Urothelium cell line (cell line): ENCODE measurements at places on chromosomes 11 and 22.
A peak's percentile ranks its signal among the peaks of the same experiment; 100 is the strongest.

DNA sequence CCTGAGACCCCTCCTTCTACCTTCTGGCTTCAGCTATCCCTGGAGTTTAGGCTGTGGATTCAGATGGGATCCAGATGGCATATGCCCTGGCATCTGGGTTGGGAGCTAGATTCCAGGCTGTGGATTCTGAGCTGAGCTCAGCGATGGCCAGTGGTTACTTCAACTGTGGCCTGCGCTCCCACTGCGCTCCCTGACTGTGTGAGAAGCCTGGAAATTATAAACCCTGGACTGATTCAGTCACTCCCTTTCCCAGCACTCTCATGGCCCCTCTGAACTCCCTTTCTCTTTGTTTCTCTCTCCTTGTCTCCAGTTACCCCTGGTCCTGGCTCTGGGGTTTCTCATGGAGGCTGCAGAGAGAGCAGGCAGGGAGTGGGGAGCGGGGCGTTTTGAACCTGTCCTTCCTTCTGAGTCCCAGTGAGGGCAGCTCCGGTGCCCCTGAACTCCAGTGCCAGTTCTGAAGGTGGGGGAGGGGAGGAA is 4.8 kb downstream of the ARHGEF17 start:
- no peak for DNase-seq

- no peak for DNase-seq
Measured at GRCh38 chr11:70292863-70293262, 22.4 kb downstream of the PPFIA1 start.

GRCh38 chr11:14722496-14722895 is 78.9 kb downstream of the PDE3B start:
- no peak for DNase-seq

- DNase-seq: no peak
Measured at GRCh38 chr22:19176732-19177131, 1.8 kb downstream of the SLC25A1 start.

GRCh38 chr22:38086001-38086845 is 2.2 kb upstream of the SLC16A8 start:
- no peak for DNase-seq

GRCh38 chr11:128563942-128564641 is 23.3 kb downstream of the ETS1 start:
- no peak for DNase-seq

- no peak for DNase-seq
Measured at GRCh38 chr11:33741806-33742205, 5.6 kb upstream of the CD59 start.

GRCh38 chr22:32590556-32590955 is 115.9 kb downstream of the FBXO7 start:
- DNase-seq: no peak

DNA sequence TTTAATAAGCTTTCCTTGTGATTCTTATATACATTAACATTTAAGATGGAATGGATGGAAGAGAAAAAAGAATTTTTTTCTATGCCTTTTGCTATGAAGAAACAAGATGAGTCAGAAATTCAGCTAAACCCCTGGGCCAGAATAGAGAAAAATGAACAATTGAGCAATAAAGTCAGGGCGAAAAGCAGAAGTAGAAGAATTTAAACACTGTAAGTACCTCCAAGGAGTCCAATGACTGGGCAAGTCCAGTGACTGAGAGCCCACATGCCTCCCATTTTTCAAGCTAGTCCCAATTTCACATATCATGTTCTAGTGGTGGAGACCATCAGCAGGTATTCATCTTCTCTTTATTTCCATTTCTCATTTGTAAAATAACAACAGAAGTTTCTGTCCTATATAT is 18.6 kb upstream of the APLP2 start:
- DNase-seq: no peak

- DNase-seq: peak; percentile 26
Measured at GRCh38 chr22:42820045-42820763, 36.9 kb downstream of the ARFGAP3 start.

DNA sequence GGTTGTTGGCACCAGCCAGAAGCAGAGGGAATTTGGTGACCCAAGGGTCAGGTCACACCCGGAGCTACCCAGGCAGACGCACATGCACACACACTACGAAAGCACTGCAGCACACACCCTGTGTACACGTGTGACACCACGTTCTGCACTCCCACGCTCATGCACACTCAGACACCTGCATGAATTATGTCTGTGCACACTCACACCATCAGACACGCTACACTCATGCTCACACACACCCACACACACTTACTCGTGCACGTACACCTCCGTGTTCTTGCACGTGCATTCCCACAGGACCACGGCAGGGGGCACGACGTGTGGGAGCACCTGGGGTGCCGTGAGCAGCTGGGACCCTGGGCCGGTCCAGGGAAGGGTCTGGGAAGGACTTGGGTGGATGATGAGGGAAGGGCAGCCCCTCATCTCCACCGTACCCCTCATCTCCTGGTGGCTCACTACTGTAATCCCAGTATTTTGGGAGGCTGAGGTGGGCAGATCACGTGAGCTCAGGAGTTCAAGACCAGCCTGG is 20.8 kb upstream of the GAL start:
- DNase-seq: no peak

DNA sequence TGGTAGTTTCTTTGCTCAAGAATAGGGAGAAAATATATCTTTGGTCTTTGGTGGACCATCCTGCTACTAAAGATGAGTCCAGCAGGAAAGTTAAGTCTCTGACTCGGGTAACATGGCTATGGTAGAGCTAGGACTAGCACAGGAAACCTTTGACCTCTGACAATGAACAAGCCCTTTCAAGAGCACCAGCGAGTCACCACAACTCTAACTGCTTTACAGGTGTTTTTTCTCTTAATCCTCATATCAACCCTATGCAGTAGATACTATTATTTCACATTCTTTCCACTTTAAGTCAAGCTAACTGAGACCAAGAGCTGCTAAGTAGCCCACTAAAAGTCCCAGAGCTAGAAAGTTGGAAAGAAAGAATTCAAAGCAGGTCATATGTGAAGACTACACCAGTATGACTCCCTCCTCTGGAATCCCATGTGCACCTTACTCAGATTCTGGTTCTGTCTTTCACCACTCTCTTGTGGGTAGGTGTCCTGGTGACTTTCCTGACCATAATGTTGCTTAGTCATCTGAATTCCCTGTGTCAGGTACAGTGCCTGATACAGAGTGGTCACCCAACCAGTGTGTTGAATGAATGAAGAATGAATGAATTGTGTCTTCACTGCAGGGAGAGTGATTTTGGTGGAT is 53.8 kb upstream of the ME3 start:
- DNase-seq: peak; percentile 72

GRCh38 chr22:35638410-35638809 is 9.8 kb upstream of the APOL6 start:
- no peak for DNase-seq

DNA sequence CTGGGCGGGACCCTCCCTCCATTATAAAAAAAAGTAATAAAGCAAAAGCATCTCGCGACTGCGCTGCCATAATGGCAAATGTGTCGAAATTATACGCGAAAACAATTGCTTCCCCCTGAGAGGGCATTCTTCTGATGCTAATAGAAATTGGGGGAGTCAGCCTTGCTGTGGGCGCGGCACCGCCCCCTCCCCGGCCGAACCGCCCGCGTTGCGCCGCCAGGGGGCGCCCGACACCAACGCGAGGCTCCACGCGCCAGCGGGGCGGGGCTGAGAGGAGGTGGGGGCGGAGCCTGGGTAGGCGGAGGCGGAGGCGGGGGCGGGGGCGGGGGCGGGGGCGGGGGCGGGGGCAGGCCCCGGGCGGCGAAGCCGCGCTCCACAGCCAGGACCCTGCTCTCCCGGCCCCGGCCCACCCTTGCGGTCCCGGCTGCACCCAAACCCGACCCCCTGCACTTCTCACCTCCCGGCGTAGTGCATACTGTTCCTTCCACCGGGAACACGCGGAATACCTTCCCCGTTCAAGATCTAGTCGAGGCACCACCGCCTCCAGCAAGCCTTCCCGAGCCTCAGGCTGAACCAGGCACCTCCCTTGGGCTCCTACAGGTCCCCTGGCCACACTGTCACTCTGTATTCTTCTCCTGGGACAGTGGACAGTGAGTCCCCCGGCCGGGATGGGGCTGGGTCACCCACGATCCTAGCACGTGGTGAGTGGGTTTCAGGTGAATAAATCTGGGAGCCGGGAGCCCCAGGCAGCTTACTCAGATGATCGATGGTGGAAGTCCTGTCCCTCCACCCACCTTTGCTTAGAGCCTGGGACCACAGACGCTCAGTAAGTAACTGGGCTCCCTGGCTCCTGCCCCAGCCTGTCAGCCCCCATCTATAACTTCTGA is 15.5 kb upstream of the UPK3A start:
- peak; percentile 93 for DNase-seq

GRCh38 chr11:10459029-10459970 is 4.2 kb downstream of the AMPD3 start:
- DNase-seq: no peak

DNA sequence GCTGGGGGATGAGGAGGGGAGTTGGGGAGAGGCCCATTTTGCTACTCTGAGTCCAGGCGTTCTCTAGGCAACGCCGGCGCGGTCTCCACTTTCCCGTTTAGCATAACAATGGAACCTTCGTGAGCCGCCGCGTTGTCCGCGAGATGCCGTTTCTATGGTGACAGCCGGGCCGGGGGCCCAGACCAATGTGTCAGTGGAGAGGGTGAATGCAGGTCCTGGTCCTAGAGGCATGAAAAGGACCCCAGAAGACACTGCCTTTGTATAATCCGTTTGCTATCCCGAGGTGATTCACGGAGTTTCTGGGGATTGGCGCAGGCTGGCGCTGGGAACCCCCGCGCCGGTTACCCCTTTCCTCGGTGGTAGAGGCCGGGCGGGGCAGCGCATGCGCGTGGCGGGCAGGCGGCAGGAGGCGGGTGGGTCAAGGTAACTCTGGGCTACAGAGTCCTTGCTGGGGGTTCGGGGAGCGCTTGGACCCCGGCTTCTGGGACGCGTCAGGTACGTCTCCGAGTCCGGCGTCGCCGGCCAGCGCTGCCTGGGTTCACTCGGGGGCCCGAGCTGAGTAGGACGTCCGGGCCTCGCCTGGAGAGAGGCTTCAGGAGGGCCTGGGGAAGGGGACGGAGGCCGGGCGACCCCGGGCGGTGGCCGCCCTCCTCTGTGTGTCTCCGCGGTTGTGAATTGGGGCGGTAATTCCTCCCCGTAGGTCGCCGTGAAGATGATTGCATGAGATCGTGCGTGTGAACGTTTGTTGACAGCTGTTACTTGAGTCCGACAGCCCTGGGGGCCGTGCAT is at the start of the genes CBY1 and FAM227A:
CBY1 (plus strand) TSS at position 383 of the 789 bp plus-strand sequence. CDS start 11,417 bp downstream, outside the sequence.
FAM227A (minus strand) TSS at position 137 of the 789 bp plus-strand sequence. CDS start 6,224 bp downstream, outside the sequence.
- DNase-seq: peak; percentile 99

DNA sequence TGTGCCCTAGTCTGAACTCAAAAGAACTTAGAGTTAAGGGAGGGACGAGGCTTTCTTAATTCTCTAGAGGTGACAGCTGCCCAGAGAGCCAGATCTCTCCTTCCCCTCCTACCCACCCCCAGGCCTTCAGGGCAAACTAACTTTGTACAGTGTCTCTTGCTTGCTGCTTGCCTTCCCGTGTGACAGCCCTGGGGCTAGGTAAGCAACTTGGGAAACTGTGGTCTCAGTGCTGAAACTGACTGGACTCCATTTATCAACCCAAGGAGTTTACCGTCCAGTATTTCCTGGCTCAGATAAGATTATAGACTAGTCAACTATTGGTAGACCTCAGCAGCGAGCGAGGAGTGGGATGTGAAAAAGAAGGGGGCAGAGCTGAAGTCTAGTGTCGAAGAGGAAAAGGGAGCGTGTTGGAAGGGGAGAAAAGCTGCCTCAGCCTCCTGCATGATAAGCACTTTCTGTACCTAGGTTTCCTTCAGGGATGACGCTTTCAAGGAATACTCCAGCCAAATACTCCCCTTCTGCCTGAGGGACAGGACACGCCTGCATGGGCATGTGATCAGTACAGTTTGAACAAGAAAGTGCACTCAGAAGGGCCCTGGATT is 43.3 kb upstream of the WEE1 start:
- DNase-seq: no peak

DNA sequence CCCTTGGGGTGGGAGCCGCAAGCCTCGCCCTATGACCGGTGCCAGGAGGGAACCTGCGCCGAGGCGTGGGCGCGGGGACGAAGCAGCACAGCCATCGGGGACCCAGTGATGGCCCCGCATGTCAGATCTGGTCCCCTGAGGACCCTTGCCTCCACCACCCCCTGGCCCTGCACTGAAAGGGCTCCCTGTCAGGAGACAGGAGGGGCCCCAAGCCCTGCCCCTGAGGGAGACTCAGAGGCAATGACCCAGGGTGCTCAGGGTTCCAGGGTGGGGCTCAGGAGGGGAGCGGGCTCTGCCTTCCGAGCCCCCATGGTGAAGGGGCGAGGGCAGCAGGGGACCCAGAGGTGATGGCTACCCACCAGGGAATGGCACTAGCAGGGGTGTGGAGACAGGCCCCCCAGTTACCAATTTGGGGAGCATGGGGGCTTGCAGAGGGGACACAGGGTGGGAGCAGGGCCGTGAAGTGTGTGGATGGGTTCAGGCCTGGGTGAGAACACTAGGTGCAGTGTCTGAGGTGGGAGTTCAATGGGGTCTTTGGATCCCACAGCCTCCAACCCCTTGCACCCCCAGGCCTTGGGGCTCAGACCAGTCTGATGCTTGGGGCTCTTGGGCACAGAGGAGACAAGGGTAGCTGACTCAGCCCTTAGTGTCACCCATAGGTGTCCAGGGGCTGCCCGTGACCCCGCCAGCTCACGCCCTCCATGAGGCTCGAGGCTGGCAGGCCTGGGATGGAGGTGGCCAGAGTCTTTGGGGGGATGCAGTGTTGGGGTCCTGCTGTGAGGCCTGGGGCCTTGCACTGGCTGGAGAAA is 499 bp downstream of the LRRC56 start:
- no peak for DNase-seq

- no peak for DNase-seq
Measured at GRCh38 chr11:112345166-112345565, 84.5 kb upstream of the PLET1 start.

DNA sequence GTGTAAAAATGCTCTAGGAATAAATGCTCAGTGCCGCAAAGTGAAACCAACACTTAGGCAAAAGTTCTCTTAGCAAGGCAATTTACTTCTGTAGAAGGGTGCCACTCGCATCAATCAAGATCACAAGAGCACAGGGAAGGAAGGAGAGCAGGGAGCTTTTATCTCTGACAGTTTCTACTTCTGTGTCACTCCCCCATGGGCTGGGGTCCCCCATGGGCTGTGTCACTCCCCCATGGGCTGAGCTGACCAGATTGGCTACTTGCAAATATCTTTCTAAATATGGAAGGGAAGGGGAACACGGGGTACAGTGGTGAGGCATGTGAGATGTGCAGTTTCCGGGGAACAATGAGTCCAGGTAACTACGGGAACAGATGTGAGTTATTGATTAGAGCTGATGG is 397 bp downstream of the OR52N2 start:
- DNase-seq: no peak

DNA sequence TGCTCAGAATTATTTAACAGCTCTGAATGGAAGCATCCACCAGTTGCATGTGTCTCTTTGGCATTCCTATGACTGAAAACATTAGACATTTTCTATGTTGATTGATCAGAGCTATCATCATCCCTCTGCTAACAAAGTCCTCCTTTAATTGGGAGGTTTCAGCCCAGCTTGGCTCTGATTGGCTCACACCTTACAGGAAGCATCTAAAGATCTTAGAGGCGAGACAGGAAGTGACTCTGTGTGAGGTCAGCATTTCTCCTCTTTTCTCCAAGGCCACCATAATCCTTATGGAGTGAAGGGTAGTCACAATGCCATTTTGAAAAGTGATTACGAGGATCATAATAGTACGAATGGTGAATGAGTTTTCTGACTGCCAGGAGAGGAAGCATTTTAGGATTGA is 260.8 kb downstream of the MIAT start:
- DNase-seq: no peak

GRCh38 chr22:38110008-38110862 is at the start of gene BAIAP2L2:
Gene BAIAP2L2 (minus strand): TSS chr22:38110684. CDS start chr22:38110525, 159 bp downstream.
- DNase-seq: no peak
